Ovary (tissue), 10 donors: ENCODE measurements at places on chromosomes 5 and 9. TPM values are rescaled to one million over a fixed set of nuclear protein-coding genes. Genes with fewer than 3 reads are reported as not detected.

DNA sequence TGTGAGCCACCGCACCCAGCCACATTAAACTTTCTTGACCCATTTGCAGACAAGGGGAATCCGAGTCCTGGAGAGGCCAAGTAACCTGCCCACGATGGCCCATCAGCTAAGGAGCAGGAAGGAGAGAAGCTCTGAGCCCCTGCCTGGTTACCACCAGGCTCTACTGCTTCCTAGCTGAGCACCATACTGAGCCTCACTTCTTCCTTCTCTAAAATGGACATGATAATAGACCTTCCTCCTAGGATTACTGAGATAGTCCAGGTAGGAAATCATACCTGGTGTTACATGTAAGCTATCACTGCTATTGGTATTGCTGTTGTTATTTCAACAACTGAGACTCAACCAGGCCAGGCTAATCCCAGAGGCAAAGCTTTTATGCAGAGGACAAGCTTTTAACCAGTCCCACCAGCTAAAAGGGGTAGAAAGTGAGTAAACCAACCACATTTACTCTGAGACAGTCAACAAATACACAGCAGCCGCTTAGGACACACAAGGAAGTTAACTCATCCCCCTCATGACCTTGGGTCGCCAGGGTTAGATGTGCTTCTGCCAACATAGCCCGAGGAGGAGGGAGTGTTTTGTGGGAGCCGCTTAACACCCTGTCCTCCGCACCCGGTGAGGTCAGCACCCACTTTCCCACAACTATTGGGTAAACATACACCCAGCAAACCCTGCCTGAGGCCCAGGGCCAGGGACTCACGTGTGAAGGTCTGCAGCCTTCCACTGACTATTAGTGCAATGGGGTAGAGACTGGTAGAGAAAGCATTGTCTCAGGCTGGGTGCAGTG lies 20.6 kb upstream of the PTGES start:
- H3K4me3 ChIP-seq: no peak overlapping the region
- no peaks in the 10 kb centered on the region for H3K4me1 ChIP-seq
- no peaks in the 10 kb centered on the region for H3K27me3 ChIP-seq
- no peaks in the 10 kb centered on the region for H3K36me3 ChIP-seq

GRCh38 chr5:137344723-137345322 lies 154.3 kb downstream of the SPOCK1 start:
- no peaks in the 10 kb centered on the region for H3K4me1 ChIP-seq
- no peaks in the 10 kb centered on the region for H3K36me3 ChIP-seq
- no peak for DNase-seq
- H3K27ac ChIP-seq: no peak overlapping the region
- H3K4me3 ChIP-seq: no peak overlapping the region

DNA sequence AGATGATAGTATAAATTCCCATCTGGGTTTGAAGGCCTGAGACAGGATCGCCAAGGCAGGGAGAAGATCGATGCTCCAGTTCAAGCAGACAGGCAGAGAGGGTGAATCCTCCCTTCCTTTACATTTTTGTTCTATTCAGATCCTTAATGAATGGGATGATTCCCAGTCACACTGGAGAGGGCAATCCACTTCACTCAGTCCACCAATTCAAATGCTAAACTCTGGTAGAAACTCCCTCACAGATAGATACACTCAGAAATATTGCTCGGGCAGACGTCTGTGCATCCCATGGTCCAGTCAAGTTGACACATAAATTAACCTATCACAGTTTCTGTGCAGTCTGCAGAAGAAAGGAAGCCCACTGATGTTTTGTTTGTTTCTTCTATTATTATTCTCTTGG lies 193.1 kb upstream of the ZNF462 start:
- no peak for DNase-seq
- no peaks in the 10 kb centered on the region for H3K27me3 ChIP-seq
- no peak overlapping the region for H3K4me3 ChIP-seq
- no peaks in the 10 kb centered on the region for H3K36me3 ChIP-seq

DNA sequence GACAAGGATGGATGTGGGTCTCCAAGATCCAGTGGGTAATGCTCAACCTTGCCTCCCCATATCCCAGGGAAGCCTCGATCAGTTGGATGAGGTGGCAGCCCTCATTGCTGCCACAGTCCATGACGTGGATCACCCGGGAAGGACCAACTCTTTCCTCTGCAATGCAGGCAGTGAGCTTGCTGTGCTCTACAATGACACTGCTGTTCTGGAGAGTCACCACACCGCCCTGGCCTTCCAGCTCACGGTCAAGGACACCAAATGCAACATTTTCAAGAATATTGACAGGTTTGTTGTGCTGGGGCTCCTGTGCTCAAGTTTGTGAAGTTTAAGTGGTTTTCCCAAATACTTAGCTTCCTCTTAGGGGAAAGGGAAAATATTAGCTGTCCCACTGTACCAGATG lies 74.0 kb downstream of the WDR41 start:
- no peaks in the 10 kb centered on the region for H3K4me1 ChIP-seq
- no peak overlapping the region for H3K4me3 ChIP-seq
- DNase-seq: no peak
- H3K27ac ChIP-seq: no peak overlapping the region
- H3K36me3 ChIP-seq: no peaks in the 10 kb centered on the region

DNA sequence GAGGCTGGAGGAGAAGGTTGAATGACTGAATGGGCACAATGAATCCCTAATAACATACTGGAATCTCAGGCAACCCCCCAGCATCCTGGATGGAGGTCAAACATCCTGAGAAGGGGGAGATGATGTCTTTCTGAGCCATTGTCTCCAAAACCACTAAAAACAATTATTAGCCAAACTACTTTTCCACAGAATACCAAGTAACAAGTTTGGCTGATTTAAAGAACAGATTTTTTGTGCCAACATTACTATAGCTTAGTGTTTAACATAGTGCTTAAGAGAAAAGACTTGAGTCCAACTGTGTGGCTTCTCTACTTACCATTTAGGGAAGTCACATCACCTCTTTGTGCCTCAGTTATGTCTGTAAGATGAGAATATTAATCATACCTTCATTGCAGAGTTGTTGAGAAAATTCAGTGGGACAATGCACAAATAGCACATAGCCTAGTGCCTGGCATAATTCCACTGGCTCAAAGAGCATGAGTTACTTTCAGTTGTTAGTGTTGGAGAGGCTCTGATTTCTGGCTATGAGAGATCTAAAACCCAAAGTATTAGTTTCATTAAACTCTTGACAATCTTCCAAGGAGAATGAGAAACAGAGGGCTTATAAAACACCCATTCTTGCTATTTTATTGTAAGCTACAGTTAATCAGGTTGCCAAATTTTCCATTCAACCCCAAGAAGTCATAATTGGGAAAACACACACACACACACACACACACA lies 111.3 kb upstream of the NR3C1 start:
- no peak overlapping the region for H3K4me3 ChIP-seq
- H3K27ac ChIP-seq: no peak overlapping the region
- no peak for DNase-seq
- no peaks in the 10 kb centered on the region for H3K4me1 ChIP-seq
- H3K36me3 ChIP-seq: no peaks in the 10 kb centered on the region

DNA sequence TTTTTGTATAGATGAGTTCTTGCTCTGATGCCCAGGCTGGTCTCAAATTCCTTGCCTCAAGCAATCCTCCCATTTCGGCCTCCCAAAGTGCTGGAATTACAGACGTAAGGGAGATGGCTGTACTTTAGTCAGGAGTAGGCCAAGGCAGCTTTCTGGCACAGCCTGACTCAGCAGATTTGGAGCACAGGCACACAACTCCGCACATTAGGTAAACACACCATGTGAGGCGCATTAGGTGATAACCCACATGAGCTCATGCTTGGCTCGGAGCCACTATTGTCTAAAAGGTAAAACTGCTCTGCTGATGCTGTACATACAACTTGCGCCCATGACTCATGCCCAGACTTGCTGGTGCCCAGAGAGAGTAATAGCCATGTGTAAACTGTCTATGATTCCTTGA lies 1157.9 kb downstream of the TAF11L14 start:
- no peak overlapping the region for H3K4me3 ChIP-seq
- no peak for DNase-seq
- H3K36me3 ChIP-seq: no peaks in the 10 kb centered on the region
- H3K4me1 ChIP-seq: no peaks in the 10 kb centered on the region

DNA sequence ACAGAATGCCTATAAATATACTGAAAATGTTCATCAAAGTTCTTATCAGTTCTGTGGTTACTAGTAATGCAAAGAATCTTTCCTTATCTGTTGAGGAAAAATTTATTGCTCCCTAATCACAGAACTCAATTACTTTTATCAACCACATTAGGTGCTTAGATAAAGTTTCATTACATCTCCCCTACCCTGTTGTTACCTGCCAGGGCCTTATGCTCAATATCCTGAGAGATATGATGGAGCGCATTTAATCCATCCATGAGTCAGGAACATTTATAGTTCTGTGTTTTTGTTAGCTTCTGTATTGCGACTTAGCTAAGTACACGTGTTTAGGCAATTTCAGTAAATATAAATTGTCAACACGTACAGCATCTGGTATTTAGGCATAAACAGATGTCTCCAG lies 164.3 kb upstream of the ST8SIA4 start:
- no peak for DNase-seq
- no peak overlapping the region for H3K27ac ChIP-seq
- H3K27me3 ChIP-seq: no peaks in the 10 kb centered on the region
- no peaks in the 10 kb centered on the region for H3K36me3 ChIP-seq
- H3K4me1 ChIP-seq: no peaks in the 10 kb centered on the region

The ZNF474 gene
- polyA plus RNA-seq: 0.18 TPM

The KIAA0825 gene
- polyA plus RNA-seq: 0.70 TPM

The ADAMTSL2 gene
- polyA plus RNA-seq: 0.27 TPM

The NR4A3 gene
- polyA plus RNA-seq: 2.8 TPM

The TEX48 gene
- polyA plus RNA-seq: not detected
